Cortex of kidney (tissue), 1 donor: ENCODE measurements at places on chromosomes 13 and 19.

GRCh38 chr13:47076500-47076899, 179.6 kb upstream of the HTR2A start:
- DNase-seq = no peak

DNA sequence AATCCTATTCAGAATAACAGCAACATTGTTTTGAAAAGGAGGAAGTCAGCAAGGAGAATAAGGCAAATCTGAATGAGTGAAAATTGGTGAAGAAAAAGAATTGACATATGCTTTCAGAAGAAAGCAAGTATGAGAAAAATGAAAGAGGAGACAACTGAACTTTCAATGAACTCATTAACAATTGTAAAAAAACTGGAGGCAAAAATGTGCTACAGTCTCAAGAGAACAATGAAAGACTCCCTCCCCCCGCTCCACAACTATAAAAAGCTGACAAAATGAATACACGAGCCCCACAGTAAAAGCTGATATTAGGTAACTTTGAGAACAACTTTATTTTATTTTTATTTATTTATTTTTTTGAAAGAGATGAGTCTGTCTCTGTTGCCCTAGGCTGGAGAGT, 373.1 kb downstream of the DIAPH3 start:
- DNase-seq = no peak

GRCh38 chr13:51270623-51271415, 48.6 kb downstream of the FAM124A start:
- DNase-seq = no peak

DNA sequence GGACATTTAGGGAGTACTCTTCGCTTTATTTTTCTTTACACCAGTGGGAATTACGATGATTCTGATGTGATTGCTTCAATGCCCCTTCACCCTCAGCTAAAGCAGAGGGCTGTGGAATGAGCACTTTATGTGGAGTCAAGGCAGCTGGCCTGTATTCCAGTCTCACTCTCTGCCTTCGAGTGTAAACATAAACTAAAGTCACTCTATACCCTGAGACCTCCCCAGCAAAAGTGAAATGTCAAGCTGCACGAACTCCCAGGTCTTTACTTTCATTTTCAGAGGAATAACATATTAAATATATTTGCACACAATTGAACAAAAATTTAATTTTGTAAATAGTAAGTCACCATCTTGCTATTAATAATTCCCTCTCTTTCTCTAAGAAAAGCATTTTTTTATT, 557.1 kb downstream of the DACH1 start:
- DNase-seq = no peak

DNA sequence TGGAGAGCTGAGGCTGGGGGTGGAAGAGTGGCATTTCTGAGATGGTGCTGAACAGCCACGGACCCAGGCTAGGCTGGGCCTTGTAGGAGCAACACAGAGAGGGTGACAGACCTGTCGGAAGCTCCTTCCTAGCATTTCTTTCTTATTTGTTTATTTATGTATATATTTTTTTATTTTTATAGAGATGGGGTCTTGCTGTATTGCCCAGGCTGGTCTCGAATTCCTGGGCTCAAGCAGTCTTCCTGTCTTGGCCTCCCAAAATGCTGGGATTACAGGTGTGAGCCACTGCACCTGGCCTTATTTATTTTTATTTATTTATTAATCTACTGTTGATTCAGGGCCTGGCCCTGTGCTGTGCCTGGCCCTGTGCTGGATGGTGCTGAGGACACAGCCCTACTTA, 6.5 kb downstream of the CIC start:
- no peak for DNase-seq

GRCh38 chr13:113374511-113375175, 10.7 kb upstream of the GRTP1 start:
- no peak for DNase-seq

DNA sequence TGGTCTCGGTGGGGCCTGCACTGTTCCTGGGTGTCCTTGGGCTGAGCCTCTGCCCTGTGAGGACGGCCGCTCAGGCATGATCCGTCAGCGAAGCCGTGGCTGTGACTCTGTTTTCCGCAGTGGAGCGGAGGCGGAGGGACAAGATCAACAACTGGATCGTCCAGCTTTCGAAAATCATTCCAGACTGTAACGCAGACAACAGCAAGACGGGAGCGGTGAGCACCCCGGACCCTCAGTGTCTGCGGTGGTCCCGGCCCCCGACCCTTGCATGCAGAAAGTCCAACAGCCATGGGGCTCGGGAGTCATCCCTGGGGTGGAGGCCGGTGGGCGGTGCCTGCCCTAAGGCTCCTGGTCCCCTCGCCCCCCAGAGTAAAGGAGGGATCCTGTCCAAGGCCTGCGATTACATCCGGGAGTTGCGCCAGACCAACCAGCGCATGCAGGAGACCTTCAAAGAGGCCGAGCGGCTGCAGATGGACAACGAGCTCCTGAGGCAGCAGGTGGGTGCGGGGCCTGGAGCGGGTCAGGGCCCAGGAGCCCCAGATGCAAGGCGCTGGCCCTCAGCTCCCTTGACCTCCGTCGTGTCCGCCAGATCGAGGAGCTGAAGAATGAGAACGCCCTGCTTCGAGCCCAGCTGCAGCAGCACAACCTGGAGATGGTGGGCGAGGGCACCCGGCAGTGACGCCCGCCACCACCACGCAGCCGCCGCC, 3.6 kb upstream of the HAMP start:
- no peak for DNase-seq

- no peak for DNase-seq
Observed at GRCh38 chr19:55809381-55810058, 22.3 kb downstream of the NLRP11 start.

GRCh38 chr19:616747-617526, 16.4 kb downstream of the POLRMT start:
- no peak for DNase-seq

GRCh38 chr13:34416971-34417380, 525.1 kb upstream of the NBEA start:
- no peak for DNase-seq

DNA sequence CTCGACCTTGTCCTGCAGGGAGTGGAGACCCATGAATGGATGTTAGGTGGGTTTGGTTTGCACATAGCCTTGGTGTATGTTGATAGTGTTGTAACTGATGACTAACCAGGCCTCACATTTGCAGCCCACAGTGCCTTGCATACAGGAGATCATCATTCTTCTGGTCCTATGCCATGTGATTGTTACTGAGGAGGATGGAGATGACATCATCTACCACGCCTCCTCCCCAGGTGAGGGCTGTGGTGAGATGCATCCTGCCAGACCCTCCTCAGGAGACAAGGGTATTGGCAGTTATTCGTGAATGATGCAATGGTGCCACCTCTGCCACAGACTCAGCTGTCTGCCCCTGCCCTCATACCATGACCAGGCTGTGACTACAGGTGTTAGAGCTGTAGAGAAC, 1294.1 kb downstream of the UQCRFS1 start:
- no peak for DNase-seq

DNA sequence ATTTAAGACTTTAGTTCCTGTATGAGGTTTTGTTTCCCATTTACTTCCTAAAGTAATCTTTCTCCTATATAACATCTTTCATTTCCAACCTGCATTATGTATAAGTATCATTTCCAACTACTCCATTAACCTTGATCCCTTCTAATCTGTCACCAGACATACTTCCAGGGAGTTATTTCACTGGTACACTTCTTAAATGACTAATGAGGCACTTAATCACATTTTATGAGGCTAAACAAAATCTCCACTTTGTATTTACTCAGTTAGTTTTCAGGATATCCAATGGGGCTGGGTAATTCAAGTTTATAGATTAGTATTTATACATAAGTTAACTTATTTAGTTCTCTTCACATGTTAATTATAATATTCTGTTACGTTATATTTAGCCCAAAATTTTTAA, 634.7 kb downstream of the PCDH17 start:
- DNase-seq = no peak

DNA sequence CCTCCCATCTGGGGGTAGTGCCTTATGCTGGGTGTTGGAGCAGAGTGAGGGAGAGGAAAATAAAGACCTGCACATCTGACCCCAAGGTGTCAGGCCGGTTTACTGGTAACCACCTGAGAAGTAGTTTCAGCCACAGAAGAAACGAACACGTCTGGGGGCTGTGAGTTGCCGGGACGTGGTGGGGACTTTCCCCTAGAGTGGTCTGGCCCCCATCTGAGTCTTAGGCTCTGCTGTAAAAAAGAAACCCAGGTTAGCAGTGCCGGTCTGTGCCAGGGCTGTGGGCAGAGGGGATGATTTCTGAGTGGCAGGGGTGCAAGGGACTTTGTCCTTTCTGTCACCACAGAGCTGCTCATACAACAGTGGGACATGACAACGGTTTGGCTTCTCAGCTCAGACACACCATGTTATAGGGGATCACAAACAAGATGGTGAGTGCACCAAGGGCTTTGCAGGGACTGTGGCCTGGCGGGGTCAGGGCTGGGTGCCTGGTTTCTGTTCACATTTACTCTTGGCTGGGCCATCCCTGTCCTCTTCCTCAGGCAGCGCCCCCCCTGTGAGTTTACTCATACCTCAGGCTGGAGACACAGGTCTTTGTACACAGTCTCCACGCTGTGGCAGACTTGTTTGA, 9.0 kb downstream of the GCDH start:
- no peak for DNase-seq

DNA sequence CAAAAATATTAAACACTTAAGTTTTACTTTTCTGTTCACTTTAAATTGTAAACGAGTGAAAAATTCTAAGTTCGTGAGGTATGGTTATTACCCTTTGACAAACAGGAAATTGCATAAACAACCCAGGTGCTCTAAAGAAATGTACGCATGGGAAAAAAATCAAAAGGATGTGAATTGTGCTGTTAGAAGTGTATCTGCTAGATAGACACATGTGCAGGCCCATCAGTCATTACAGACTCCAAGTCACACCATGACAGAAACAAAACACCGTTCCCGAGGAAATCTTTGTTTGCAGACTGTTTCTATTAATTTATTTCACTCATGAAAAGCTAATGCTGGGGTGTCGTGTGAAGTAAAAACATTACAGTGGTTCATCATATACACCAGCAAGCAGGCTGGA, 17.0 kb upstream of the DOCK9 start:
- no peak for DNase-seq

- no peak for DNase-seq
Observed at GRCh38 chr13:94656176-94656575, 54.5 kb downstream of the GPR180 start.
